ENCODE measurements at places on chromosomes 2 and 18. TPM values are rescaled to one million over a fixed set of nuclear protein-coding genes. Genes with fewer than 3 reads are reported as not detected.

DNA sequence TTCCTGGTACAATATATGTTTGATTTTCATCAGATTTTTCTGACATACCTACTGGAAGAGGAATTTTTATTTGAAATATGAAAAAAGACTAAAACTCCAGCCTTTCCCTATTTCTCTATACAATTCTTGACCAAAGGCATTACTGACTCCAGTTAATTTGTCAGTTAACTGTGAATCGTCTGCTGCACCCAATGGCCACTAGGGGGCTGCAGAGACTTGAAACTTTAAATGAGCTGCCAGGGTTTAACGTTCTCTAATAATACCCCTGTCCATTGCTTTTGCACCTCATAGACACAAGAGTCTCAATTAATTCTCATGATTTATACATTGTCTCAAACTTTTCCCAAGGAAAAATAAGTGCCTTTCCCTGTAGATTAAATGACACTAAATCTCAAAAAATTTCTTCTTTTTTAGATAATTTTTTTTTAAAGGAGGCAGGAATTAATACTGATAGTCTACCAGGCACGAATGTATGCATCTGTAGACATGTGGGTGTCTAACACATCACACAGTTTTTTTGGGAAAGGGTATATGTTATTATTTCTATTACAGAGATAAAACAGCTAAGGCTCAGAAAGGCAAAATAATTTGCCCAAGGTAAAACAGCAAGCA is 1.8 kb upstream of the ALK start:
- no peak for DNase-seq

DNA sequence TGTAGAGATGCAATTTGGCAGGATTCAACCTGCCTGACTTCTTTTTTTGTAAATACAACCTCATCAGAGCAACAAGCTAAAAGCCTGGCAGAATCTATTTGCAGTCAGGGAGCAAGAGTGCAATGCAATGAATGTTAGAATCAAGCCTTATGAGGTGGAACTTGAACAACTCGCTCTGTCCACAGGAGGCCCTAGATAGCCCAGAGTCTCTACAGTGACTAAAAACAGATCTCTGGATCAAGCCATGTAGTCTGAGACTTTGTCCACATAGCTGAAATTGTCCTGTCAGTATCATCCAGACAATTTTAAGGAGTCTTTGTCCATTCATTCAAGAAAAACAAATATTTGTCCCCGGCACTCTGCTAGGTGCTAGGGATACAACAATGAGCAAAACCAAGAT is 32.0 kb upstream of the CDK5R2 start:
- no peak for DNase-seq

DNA sequence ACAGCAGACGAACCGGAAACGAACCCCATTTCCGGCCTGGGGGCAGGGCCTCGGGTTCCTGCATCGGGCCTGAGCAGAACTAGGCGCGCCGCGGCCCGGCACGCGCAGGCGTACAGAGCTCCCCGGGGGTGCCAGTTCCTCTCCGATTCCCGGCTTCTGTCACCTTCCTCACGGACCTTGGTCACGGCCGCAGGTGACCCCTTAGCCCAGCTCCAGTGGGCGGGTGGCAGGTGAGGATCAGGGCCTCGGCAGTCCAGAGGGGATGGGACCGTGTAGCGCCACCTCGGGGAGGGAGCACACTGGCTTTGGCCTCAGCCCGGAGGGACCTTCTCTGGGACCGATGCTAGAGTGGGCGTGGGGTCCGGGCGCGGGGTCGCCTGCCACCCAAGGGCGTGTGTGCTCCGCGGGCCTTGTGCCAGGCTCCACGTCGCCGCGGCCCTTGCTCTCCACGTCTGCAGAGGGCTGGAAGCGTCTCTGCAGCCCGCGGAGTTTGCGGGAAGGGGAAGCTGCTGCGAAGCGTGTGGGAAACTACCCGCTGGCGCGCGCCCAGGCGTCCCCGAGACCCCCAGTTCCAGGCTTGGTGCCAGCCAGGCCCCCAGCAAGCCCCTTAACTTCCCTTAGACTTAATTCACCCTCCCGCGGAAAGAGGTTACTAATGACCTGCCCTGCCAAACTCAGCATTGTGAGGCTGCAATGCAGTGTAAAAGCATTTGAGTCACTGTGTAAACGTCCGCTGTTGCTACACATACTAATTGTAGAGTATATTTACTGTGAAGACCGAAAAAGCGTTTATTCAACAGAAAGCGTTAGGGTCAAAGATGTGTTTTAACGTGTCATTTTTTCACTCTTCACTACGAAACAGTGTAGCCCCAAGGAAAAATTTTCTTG is at the start of gene TRAPPC12:
TSS of gene TRAPPC12 (plus strand) at position 48 of the 888 bp plus-strand sequence. CDS start 7,930 bp downstream, outside the sequence.
- peak; percentile 95 for DNase-seq

DNA sequence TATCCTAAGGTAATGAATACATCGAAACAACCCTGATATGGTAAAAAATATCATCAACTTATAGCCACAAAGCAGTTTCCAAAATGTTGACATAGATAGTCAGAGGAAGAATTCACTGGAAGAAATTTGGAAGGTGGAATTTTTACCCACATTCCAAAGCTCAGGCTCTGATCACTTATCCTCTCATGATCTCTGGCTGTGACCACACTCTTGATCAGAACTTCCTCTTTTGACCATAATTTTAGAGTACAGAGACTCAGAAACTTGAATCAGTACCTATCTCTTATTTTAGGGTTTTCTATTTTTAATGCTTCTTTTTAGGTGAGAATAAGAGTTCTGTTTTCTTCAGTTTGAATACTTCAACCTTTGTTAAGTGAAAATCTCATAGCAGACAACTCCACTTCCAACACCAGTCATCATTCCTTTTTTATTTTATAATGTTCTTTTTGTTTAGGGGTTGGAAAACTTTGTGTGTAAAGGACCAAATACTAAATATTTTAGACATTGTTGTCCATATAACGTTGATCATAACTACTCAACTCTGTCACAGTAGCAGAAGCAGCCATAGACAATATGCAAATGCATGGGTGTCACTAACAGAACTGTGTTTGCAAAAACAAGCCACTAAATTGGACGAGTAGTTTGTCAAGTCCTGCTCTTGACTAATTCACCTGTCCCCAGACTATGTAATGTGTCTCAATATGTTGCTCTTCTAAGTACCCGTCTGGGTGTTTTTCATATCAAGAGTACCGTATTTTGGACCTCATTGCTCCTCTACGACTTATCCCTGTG is 891.6 kb upstream of the CRIM1 start:
- no peak for DNase-seq

- DNase-seq, result no peak
Observed at GRCh38 chr2:163419000-163419830, 316.6 kb downstream of the FIGN start.

DNA sequence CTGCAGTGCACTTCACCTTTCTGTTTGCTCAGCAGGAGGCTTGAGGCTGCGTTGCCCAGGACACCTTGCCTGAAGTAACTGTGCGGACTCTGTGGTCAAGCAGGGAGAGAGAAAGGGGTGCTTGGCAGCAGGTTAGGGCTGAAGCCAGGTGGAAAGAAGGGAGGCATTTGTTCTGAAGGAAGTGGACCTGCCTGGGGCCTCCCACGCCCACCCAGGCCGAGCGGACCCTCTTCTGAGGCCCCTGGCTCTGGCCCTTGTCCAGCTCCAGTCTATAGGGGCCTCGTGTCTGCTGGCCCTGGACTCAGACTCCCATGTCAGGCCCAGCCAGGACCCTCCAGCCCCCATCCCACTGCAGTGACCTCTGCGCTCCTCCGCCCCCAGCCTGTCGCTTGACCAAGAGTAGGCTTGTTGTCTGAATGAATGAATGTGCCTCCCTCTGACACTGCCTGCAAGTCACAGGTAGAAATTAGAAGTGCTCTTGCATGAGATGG is 2.5 kb downstream of the SNED1 start:
- DNase-seq, result no peak

- no peak for DNase-seq
Observed at GRCh38 chr2:8134473-8134932, 547.4 kb upstream of the ID2 start.

- DNase-seq, result no peak
Observed at GRCh38 chr2:159002462-159003111, 34.1 kb downstream of the TANC1 start.

DNA sequence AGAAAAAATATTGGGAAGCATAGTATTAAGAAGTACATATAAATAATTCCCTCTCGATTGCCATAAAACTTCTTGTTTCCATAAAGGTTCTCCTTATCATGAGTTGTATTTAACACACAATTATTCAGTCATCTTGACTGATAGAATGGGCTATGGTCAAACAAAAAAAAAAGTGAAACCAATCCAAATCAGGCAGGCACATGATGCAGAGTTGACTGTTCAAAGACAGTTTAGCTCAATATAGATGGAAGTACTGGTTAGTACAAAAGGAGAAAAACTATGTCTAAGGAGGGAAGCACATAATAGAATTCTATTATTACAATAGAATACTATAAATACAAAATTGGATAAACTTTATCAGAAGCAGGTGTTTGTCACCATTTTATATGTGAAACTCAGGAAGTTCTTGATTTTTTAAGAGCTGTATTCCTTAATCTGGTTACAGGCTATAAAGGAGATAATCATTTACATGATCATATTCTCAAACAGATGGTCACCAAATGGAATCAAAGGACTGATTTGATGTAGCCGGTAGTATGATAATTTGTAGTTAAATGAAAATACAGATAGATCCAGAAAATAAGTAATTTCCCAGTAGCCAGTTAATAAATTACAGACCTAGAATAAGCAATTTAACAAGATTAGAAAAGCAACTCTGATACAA is 18.2 kb upstream of the CALCRL start:
- no peak for DNase-seq

GRCh38 chr2:197216361-197216979 is 94.1 kb downstream of the ANKRD44 start:
- no peak for DNase-seq

GRCh38 chr2:85516653-85517389 is 22.1 kb upstream of the MAT2A start:
- no peak for DNase-seq

DNA sequence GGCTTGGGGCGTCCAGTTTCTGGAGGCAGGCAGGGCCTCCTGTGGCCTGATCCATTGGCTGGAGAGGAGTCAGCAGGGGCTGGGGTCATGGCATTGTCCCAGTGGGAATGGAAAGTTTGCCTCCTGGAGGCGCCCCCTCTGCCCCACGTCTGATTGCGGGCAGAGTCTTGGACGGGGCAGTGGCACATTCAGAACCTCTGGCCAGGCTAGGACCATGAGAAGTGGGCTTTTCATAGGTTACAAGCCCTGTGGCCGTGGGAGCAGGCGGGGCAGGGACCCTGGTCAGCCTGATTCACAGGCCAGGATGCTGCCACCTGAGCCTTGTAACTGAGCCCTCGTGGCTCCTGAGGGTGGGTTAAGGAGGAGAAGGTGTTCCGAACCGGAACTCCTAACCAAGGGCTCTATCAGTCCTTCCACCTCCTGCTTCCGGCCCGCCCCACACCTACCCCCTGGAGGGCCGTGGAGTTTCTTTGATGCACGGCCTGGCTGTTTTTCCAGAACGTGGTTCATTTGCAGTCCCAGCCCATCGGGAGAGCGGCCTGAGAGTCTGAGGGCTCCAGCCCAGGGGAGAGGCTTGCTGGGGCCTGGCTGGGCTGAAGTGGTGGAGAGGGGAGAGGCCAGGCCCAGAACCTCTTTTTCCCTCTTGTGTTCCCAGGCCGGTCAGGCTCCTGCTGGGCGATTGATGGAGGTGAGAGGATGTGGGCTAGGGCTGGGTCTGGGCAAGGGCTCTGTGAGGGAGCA is 43.9 kb upstream of the PLB1 start:
- no peak for DNase-seq

GRCh38 chr2:128775914-128776285 is 457.2 kb upstream of the HS6ST1 start:
- DNase-seq, result no peak

GRCh38 chr18:63882333-63883141 is 5.0 kb upstream of the SERPINB2 start:
- no peak for DNase-seq

- DNase-seq, result no peak
Observed at GRCh38 chr18:48565105-48565504, 26.3 kb downstream of the CTIF start.

GRCh38 chr2:168062936-168063335 is 184.5 kb downstream of the STK39 start:
- no peak for DNase-seq

DNA sequence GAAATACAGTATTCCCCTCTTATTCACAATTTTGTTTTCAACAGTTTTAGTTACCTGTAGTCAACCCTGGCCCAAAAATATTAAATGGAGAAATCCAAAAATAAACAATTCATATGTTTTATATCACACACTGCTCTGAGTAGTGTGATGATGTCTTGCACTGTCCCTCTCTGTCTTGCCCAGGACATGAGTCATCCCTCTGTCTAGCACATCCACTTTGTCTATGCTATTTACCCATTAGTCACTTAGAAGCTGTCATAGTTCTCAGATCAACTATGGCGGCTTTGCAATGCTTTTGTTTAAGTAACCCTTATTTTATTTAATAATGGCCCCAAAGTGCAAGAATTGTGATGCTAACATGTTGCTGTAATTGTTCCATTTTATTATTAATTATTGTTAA is 380.6 kb upstream of the REG3G start:
- DNase-seq, result no peak

DNA sequence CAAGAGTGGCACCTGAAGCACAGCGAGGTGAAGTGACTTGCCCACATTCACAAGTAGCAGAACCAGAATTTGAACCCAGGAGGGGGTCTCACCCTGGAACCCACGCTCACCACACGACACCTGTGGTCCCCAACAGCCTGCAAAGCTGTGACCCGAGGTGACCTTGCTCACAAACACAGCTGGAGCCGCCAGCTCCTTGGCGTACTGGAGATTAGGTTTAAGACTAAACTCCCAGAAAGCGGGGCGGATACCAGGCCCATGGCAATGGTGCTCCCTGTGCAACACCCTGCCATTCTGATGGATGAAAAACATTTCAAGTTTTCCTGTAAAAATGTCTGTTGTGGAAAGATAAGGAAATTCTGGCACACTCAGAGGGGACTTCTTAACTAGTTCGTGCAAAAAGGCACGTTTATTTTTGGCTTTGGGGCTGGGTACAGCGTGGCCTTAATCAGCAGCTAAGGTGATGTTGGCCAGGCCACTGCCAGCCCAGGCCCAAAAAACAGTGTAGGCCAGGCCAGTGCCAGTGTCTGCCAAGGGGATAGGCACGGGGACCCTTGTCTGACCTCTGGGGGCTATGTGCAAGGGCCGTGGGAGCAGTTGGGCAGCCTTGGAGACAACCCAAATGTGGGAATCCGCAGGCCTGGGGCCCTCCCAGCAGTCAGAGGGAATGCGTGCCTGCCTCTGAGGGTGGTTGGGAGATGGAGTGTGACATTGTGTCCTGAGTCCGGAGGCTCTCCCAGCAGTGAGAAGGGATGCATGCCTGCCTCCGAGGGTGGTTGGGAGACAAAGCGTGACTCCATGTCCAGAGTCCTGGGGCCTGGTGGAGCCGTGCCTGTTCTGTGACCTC is 185.0 kb upstream of the HS6ST1 start:
- DNase-seq, result no peak

- no peak for DNase-seq
Observed at GRCh38 chr2:28435814-28436351, 43.2 kb downstream of the FOSL2 start.

- peak; percentile 54 for DNase-seq
Observed at GRCh38 chr2:101696272-101697123, 1.0 kb upstream of the MAP4K4 start.

IKZF2 gene
- total RNA-seq, result 6.8 TPM

MPHOSPH10 gene
- 39.4 TPM for total RNA-seq

OR6B2 gene
- not detected for total RNA-seq

TMEM247 gene
- total RNA-seq, result not detected

SERPINB5 gene
- not detected for total RNA-seq

GCG gene
- not detected for total RNA-seq

MAP3K19 gene
- not detected for total RNA-seq

DSG1 gene
- total RNA-seq, result not detected
